EH (cell line): ENCODE measurements at places on chromosomes 5 and 9.
A peak's percentile ranks its signal among the peaks of the same experiment; 100 is the strongest.

DNA sequence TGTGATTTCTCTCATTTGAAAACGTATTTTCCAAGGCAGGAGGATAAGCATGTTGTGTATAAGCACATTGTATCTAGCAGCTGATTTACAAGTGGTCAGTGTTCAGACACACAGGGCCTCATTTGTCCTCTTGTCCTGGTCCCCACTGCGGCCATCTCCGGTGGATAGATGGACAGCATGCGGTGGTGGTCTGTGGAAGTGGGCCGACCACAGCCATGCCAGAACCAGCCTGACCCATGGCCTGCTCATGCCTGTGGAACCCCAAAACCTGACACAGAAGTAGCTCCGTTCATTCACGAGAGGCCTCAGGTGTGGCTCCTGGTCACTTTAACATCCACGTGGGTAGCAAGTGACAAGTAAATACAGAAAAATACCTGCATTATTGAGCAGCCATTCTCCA is 14.6 kb downstream of the IRX2 start:
- DNase-seq = no peak

DNA sequence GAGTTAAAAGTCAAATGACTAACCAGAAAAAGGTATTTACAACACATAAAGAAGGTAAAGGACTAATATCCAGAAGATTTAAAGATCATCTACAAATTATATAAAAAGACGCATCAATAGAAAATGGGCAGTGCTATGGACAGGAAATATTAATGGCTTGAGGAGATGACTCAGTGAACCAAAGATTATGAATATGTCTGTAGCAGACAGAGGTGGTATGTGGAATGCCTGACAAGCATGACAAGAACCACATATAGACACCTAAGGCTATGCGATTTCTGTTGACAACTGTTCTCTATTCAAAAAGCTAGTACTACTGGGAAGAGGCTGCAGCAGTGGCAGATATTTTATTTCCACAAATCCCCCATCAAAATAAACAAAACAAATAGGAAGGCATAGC is 177.0 kb upstream of the SH3GL2 start:
- DNase-seq = no peak

DNA sequence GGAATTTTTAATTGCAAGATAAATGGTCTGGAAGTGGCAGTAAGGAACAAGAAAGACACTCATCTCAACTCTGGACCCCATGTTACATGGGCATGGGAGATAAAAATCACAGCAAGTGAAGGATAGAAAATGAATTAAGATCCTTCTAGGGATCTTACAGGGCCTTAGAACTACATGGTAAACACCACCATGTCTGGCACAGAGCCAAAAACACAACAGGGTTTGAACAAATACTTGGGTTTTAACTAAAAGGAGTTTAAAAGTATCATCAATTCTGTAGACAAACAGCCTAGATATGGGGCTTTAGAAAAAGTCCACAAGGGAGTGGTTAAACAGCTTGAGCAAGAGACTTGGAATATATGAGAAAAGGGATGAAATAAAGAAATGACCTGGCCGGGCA is 366.4 kb downstream of the ARL15 start:
- no peak for DNase-seq

DNA sequence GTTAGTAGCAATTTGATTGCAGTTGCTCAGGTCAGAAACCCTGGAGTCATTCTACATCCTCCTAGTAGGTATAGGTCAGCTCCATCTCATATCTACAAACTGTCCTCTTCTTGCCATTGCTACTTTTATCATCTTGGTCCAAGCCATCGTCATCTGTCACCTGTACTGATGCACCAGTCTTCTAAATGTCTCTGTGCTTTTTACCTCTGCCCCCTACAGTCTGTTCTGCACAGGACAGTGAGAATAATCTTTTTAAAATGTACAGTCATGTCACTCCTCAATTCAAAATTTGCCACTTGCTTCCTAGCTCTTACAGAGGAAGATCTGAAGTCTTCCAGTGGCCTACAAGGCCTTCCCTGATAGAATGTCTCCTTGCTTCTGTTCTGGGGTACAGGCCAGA is 6.8 kb downstream of the NNT start:
- peak; percentile 4 for DNase-seq

- DNase-seq = no peak
Measured at GRCh38 chr9:112605518-112605917, 112.4 kb downstream of the INIP start.
